ENCODE measurements at places on chromosomes 5 and 9.

DNA sequence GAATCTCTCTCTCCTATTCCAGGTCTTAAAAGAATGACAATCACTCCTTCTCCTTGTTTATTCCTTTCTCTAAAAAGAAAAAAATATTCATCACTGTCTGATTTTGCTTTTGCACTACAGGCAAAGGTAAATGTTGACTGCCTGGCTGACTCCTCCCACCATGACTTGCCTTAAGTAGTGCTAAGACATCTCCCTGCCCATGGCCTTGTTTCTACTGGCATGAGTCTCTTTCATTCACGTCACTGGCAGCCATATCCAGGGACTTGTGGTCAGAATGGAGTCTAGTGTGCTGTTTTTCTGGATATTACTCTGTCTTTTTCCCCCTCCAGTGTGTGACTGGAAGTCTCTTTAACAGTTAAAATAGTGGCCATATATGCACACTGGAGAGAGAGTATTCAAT, 522.9 kb upstream of the DAB2 start:
- peak; percentile 17 for DNase-seq

GRCh38 chr5:130605234-130605633, 559.8 kb downstream of the HINT1 start:
- DNase-seq: peak; percentile 57

GRCh38 chr9:15272377-15272928, 34.6 kb downstream of the TTC39B start:
- no peak for DNase-seq

DNA sequence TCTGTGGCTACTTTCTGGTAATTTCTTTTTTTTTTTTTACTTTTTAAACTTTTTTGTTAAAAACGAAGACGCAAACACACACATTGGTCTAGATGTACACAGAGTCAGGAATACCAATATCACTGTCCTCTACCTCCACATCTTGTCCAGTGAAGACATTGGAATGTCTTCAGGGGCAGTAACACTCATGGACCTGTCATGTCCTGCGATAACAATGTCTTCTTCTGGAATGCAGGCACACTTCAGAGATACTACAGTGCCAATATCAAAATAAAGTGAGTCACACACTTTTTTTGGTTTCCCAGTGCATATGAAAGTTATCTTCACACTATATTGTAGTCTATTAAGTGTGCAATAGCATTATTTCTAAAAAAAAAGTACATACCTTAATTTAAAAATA, 175.9 kb downstream of the ARRDC3 start:
- peak; percentile 33 for DNase-seq

GRCh38 chr9:135105211-135105745, 17.8 kb downstream of the OLFM1 start:
- DNase-seq: no peak

DNA sequence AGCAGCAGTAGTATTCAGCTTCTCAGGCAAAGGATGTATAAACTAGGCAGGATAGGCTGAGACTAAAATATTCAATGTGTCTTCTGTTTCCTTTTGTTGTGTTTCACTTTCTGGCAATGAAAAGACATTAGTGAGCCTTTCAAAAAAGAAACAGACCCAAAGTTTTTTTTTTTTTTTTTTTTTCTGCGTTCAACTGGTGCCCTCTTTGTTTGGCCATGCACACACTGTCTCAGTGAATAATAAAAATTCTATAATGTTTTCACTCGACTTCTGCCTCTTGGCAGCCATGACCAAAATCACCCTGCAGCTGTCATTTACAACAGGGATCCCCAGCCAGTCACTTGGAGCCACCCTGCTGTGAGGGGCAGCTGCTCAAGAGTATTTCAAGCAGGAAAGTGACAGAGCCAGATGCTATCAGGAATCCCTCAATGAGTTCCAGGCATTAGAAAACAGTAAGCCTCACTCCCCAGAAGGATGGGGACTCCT, 44.0 kb upstream of the MAN2A1 start:
- no peak for DNase-seq

GRCh38 chr5:75603821-75604220, 7.4 kb upstream of the ANKDD1B start:
- DNase-seq: no peak

DNA sequence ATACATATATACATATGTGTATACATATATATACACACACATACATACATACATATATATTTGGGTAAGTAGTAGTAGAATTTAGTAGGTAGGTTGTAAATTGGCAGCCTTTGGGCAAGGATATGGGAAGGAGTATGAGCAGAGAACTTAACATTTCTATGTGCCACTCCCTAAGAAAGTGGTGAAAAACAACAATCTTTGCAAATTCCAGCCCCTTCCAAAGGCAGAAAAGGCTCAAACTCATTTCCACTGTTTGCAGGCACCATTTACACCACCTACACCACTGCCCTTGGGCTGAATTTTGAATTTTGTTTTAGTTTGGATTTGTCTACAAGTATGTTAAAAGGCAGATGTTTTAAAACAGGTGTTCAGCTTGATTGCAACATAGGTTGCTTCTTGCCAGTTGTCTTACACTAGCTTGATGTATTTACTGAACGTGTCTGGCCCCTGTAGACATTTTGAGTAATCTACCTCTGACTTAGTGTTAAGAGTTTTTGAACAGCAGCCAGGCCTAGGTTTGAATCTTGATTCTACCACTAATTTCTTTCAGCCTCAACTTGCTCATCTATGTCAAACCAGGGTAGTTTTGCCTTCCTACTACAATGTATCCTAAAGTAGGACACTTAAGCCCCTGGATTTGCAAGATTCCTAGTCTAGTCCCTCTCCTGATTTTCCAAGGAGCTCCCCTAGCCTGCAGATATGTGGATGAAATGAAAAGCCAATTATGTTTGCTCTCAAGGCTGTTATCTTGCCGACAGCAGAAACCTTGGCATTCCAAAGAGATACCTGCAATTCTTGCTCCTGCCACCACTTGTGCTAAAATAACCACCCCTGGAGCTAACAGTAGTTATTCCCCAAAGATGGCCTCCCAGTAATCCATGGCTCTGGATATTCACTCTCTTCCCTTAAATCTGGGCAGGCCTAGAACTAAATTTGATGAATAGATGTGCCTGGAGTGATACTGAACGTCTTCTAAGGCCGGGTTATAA, 156.2 kb upstream of the SLC44A1 start:
- peak; percentile 38 for DNase-seq

GRCh38 chr5:23234197-23234596, 273.2 kb upstream of the PRDM9 start:
- DNase-seq: no peak

GRCh38 chr9:107674721-107675277, 185.2 kb upstream of the KLF4 start:
- DNase-seq: no peak

- DNase-seq: no peak
These were observed 32.8 kb downstream of the OR2K2 start for GRCh38 chr9:111297066-111297824.

- DNase-seq: no peak
These were observed 124.9 kb downstream of the PPP2R2B start for GRCh38 chr5:146753641-146754040.

GRCh38 chr5:30525353-30525752, 668.1 kb upstream of the CDH6 start:
- DNase-seq: no peak

- DNase-seq: no peak
These were observed 98.8 kb downstream of the BOD1 start for GRCh38 chr5:173517648-173518047.

DNA sequence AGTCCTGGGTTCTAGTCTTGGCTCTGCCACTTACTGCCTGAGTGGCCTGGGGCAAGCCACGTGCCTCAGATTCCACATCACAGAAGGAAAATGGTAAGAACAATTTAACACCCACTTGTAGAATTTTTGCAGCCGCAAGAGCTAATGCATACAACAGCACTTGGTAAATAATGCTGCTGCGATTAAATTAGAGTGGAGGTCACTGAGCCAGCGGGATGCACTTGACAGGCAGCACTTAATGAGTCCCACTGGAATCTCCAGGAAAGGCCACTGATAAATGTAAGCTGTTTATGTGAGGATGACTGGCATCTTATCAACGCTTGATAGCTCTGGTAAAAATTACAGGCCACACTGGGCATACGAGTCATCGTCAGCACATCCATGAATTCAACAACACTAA, 59.4 kb upstream of the UBTD2 start:
- DNase-seq: no peak

DNA sequence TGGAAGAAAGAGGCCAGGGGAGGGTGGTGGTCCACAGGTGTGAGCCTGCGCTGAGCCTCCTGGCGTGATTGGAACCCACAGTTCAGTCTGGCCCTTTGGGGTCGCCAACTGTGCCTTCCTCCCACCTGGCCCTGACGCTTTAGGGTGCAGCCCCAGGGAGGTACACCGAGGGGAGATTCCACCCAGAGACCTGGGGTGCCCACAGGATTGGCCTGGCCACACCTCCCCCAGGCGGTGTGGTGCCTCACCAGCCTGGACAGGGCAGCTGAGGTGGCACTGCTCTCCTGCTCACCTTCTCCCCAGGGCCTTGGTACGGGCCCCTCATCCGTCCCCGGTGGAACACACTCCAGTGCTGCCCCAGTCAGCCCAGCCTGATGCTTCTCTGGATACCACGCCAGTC, 1.0 kb upstream of the CLIC3 start:
- DNase-seq: no peak

DNA sequence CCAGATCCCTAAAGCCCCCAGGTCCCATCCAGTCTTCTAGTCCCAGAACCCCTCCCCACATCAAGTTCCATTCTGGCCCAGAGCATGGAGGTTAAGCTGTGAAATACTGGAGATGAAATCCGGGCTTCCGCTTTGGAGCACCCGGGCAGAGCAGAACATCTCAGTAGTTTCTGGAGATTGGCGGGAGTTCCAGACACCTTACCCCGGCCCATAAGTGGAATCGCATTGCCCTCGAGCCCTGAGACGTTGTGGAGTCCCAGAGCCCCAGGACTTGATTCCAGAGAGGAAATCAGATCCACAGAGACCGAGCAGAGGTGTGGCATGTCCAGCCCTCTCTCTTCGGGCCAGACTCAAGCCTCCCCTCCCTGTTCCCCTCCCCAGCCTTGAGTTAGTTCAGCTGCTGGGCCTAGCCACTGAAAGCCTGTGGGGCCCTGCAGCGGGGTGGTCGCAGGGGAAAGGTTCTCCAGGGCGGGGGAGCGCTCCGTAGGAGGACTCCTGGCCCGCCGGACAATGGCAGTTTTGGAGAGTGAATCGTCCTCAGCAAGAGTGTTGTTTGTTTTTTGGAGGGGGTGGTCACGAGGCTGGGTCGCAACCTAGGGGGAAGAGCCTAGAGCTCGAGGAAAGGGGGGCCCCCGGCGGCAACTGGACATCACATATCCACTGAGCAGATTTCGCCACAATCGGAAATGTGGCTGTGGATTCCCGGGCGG, 1.0 kb upstream of the PAX5 start:
- no peak for DNase-seq

GRCh38 chr5:178119915-178120606, 6.7 kb downstream of the N4BP3 start:
- DNase-seq: no peak

Measured in PC-3 (cell line).